ENCODE measurements at places on chromosomes 13 and 19.

- peak; percentile 74 for DNase-seq
Measured at GRCh38 chr19:4815426-4816201, 15.9 kb downstream of the TICAM1 start.

DNA sequence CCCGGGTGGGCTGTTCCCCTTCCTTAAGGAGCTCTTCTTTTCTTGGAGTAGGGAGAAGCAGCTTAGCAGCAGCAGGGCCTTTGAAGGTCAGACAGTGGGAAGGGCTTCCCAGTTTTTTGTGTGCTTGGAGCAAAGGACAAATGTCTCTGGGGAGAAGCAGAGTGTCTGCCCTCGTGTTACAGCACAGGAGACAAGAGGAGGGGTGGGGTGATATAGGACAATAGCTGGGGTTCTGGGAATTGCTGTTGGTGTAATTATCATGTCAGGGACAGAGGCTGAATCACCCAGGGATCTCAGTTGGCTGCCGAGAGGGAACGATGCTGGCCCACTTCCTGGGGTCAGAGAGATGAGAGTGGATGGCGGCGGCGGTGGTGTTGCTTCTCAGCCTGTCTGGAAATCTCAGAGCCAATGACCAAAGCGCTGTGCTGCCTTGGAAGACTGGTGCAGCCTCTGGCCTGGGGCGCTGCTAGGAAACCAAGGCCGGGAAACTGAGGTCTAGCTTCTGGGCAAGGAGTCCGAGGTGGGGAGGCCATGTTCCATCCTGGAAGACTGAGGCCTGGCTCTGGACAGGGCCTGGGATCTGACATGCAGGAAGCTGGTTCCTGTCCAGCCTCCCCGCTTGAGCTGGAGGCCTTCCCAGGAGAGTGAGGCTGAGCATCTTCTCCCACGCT lies 1.2 kb downstream of the INAFM1 start:
- DNase-seq: no peak

- DNase-seq: no peak
Measured at GRCh38 chr13:94764576-94765321, 52.4 kb upstream of the SOX21 start.

- DNase-seq: peak; percentile 37
Measured at GRCh38 chr19:45768655-45768983, 433 bp downstream of the SIX5 start.

DNA sequence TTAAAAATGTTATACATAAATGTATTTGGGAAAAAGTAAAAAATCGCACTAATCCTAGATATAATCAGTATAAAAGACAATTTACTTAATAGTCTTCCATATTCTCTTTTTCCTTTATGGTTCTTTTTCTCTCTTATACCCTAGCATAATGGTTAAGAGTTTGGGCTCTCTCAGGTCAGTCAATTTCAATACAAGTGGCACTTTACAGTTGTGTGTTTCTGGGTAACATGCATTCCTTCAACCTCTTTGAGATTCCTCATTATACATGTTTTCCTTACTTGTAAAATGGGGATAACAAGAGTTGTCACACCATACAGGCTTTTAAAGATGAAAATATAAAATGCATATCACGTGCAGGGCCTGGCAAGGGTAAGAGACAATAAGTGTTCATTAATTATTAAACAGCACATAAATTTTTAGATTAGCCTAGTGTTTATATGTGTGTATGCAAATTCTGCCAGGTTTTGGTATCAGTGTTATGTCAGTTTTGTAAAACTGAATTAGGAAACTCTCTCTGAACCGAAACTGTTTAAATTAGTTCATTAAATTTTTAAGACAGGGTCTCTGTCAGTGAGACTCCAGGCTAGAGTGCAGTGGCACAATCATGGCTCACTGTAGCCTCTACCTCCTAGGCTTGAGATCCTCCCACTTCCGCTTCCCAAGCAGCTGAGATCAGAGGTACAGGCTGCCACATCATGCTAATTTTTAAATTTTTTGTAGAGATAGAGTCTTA lies 49.8 kb downstream of the ELF1 start:
- no peak for DNase-seq

DNA sequence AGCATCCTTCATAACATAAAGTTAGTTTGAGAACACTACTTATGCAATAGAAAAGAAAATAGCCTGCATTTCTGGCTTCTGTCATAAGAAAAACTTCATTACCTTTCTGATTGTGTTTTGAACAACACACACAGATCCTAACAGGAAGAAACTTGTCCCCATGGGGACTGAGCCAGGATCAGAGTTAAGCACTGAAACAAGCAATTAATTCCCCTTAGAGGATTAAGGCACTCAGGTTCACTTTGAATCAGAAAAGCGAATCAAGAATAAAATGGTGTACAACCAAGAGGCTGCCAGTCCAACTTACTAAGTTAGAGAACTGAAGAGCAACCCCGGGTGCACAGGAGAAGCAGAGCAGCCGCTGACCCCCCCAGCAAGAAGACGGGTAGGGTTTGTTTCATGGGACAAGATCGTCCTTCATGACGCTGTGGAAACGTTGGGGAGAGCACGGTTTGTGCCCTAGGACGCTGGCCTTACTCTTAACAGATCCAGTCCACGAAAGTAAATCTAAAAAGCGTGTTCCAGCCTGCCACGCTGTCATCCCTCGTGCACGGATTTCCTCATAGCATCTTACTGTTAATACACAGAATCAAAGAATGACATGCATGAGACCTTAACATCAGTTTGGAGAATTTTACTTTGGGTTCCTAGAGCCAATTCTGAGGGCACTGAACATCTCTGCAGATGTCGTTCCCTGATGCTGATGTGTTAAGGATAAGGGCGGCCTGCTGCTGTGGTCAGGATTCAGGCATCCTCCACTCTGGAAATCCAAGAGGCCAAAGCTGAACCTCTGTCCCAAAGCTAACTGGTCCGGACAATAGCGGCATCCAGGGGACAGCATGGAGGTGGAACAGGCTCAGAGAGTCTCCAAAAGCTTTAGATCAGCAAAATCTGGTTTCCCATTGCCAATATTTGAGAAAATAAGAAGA lies 46.4 kb downstream of the GGACT start:
- no peak for DNase-seq

- no peak for DNase-seq
Measured at GRCh38 chr13:22336460-22336859, 665.6 kb downstream of the FGF9 start.

- DNase-seq: no peak
Measured at GRCh38 chr19:30362156-30362754, 9.9 kb upstream of the ZNF536 start.

DNA sequence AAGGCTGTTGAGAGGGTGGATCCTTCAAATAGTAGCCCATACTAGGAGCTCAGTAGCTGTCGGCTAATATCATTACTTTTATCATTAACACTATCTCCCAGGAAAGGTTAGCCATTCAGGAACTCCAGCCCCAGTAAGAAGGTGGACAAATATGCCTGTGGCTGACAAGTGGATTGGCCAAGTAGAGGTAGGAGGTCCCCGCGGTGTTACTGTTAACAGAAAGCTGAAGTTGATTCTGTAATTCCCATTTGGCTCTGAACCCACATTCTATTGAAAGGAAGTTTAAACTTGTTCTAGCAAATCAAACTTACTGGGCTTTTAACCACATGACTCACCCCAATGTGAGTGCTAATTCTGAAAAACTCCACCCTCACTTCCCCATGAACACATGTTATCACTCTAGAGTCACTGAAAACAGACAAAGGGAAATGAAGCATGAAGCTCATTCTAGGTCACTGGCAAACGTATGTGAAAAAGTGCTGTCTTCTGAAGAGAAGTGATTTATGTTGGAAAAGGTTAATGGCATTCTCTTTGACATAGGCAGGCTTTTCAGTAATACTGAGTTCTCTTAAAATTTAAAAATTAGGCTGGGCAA lies 273.5 kb downstream of the FGF14 start:
- DNase-seq: no peak

- no peak for DNase-seq
Measured at GRCh38 chr19:35929876-35930275, 6.3 kb upstream of the LRFN3 start.

- no peak for DNase-seq
Measured at GRCh38 chr19:57560049-57560491, 407 bp upstream of the ZNF550 start.

- DNase-seq: no peak
Measured at GRCh38 chr13:104534847-104535246, 1468.6 kb upstream of the SLC10A2 start.

DNA sequence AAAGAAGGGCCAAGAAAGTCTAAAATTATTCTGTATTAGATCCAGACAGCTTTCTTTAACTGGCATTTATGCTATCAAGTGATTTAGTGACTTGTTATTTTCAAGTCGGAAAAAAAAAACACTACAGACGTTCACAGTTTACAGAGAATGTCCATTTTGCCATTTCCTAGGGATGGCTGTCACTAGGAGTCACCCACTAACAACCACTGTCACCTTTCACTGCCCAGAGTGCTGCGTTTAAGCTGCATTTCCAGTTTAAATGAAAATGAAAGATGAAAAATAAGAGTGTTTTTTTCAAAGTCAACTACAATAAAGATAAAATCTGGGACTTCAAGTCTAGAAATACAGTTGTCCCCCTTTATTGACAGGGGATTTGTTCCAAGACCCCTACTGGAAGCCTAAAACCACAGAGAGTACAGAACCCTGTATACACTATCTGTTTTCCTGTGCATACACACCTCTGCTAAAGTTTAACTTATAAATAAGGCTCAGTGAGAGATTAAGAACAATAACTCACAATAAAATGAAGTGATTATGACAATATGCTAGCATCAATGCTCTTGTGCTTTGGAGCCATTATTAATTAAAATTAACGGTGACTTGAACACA lies 112.5 kb downstream of the SACS start:
- DNase-seq: no peak

- no peak for DNase-seq
Measured at GRCh38 chr13:112457081-112457480, 80.9 kb downstream of the SPACA7 start.

- DNase-seq: no peak
Measured at GRCh38 chr13:89169951-89170350, 1498.8 kb downstream of the SLITRK5 start.

DNA sequence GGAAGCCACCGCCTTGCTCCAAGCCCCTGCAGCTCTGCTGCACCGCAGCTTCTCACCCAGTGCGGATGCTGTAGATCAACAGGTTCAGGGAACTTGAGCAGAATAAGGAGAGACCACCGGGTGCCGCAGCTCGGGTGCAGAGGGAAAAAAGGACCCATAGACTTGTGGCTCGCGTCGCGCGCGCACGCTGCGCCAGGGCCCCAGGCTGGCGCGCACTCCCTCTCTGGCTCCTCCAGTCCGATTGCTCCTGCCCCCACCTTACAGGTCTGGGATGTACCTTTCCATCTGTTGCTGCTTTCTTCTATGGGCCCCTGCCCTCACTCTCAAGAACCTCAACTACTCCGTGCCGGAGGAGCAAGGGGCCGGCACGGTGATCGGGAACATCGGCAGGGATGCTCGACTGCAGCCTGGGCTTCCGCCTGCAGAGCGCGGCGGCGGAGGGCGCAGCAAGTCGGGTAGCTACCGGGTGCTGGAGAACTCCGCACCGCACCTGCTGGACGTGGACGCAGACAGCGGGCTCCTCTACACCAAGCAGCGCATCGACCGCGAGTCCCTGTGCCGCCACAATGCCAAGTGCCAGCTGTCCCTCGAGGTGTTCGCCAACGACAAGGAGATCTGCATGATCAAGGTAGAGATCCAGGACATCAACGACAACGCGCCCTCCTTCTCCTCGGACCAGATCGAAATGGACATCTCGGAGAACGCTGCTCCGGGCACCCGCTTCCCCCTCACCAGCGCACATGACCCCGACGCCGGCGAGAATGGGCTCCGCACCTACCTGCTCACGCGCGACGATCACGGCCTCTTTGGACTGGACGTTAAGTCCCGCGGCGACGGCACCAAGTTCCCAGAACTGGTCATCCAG lies 964 bp downstream of the PCDH17 start:
- no peak for DNase-seq

GRCh38 chr19:17376935-17377600 lies at the start of gene PLVAP:
TSS of gene PLVAP (minus strand) at chr19:17377342. CDS start at chr19:17377288, 54 bp downstream.
- no peak for DNase-seq

GRCh38 chr19:28170066-28170465 lies 1042.9 kb downstream of the UQCRFS1 start:
- no peak for DNase-seq

DNA sequence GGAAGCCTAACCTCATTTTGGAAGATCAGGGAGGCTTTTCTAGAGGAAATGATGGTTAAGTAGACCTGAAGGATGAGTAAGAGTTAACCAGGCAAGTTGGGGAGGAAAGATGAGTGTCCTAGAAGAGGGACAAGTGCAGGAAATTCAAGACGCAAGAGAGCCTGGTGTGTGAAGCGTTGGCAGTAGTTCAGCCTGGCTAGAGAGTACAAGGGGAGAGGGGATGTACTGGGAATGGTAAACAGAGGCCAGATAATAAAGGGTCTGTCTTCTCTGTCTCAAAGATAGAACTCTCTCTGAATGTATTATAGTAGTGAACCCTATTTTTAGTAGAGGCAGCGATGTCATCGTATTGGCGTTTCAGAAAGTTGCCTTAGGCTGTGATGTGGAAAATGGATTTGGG lies 9.7 kb downstream of the DPY19L3 start:
- DNase-seq: no peak

GRCh38 chr19:42421591-42422031 lies 5.6 kb downstream of the LIPE start:
- no peak for DNase-seq

GRCh38 chr13:60410299-60410698 lies 13.3 kb downstream of the TDRD3 start:
- no peak for DNase-seq

GRCh38 chr13:32852526-32852925 lies 163.7 kb upstream of the KL start:
- DNase-seq: no peak
